Caudate nucleus (tissue), 63 donors: ENCODE measurements at places on chromosomes 16 and 17.

GRCh38 chr17:62121025-62121730, 56.1 kb upstream of the MED13 start:
- DNase-seq: no peak

- peak; percentile 34 for DNase-seq
These were observed 1.8 kb upstream of the HELZ start for GRCh38 chr17:67246653-67247415.

GRCh38 chr17:19733953-19734526, 14.1 kb downstream of the ALDH3A1 start:
- DNase-seq: no peak

GRCh38 chr17:36721560-36722120, 120.3 kb downstream of the MRM1 start:
- no peak for DNase-seq

DNA sequence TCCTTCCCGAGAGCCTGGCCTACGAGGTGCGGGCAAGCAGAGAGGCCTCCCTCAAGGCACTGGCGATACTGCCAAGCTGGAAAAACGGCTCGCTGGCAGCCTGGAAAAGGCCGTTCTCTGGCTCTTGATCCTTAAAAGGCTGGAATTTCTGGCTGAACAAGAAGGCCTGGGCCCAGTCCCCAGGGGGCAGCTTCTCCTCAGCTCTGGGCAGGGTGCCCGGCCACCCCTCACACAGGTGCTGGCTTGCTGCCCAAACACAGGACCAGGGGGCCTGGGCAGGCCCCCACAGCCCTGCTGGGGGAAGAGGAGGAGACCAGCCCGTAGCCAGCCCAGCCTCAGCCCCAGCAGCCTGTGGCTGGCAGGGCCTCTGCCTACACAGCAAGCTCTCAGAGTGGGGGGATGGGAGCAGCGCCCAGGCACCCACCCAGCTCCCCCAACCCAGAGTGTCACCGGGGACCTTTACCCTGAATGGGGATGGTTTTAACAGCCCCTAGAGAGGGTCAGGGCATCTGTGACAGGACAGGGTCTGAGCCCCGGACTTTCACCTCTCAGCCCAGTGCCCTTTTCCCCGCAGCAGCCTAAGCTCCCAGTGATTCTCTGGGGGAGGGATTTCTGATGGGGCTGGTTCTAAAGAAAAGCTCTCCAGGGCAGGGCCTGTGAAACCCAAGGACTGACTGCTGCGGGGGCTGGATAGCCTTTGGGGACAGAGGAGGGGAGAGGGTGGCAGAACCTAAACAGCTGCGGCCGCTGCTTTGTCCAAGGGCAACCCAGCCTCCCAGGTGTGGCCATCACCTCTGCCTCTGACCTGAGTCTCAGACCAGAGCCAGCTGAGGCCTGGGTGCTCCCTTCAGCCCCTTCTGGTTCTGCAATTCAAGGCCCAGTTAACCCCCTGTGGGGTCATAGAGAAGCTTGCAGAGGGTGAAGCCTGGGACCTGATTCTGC, 38.6 kb upstream of the TOB1 start:
- DNase-seq: peak; percentile 65

- DNase-seq: peak; percentile 43
These were observed at the start of gene SLC46A1 for GRCh38 chr17:28405632-28406472. Gene SLC46A1 (minus strand): TSS chr17:28406212. CDS start chr17:28406114, 98 bp downstream.

GRCh38 chr17:80208050-80208449, 12.1 kb downstream of the SGSH start:
- no peak for DNase-seq

DNA sequence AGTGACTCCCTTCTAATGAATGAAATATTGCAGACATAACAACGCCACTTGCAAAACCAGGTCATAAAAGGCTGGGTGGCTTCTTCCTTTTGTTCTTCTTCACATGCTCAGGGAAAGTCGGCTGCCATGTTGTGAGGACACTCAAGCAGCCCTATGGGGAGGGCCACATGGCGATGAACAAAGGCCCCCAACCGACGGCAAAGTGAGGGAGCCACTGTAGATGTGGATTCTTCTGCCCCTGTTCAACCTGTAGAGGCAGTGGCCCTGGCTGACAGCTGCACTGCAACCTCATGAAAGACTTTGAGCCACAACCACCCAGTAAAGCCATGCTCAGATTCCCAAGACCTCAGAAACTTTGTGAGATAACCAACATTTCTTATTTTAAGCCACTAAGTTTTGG, 203.5 kb upstream of the TNRC6C start:
- no peak for DNase-seq

DNA sequence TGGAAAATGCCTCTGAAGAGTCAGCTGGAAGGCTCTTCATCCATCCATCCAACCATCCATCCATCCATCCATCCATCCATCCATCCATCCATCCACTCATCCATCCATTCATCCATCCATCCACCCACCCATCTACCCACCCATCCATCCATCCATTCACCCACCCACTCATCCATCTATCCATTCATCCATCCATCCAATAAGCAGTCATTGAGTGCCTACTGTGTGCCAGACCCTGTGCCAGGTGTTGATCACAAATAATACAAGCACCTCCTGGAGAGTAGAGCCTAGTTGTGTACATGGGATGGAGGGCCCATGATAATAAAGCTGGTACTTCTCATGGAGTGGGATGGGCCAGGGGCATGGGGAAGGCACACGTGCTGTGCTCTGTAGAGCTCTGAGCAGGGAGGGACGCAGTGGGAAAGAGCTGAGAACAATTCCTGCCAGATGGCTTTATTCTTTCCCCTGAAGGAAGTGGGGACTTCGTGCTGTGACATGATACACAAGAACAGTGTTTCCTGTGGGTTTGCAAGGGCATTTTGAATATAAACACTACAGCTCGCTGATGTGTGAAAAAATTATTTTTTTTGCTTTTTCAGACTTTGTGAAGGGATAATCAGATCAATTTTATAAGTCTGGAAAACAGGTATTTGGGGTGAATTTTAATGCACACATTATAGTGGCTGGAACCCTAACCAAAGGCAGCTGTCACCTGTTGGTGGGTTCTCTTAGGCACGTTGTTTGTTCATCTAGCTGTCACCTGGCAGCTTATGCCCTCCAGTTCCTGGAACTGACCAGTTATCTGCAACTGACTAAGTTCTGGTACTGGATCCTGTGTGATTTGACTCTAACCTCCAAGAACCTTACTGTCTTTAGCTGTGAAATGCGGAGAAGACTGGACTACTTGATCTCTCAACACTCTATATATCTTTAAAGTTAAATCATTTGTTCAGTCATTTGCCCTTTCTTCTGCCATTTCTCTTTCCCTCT, 61.3 kb downstream of the PRKCB start:
- no peak for DNase-seq

DNA sequence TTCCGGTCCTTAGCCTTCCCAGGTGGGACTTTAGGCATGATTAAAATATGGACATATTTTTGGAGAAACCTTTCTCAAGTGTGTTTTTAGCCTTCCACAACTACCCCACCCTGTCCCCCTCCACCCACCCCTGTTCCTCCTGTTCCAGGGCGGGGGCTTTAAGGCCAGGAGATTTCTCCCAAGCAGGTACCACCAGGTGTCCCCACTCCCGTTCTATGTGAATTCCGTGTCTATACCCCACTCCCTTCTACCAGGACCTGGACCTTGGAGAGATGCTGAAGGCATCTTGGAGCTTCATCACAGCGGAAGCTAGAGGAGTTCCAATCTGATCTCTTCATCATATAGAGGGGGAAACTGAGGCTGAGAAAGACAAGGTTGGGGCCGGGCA, 9.7 kb downstream of the CA4 start:
- DNase-seq: no peak

DNA sequence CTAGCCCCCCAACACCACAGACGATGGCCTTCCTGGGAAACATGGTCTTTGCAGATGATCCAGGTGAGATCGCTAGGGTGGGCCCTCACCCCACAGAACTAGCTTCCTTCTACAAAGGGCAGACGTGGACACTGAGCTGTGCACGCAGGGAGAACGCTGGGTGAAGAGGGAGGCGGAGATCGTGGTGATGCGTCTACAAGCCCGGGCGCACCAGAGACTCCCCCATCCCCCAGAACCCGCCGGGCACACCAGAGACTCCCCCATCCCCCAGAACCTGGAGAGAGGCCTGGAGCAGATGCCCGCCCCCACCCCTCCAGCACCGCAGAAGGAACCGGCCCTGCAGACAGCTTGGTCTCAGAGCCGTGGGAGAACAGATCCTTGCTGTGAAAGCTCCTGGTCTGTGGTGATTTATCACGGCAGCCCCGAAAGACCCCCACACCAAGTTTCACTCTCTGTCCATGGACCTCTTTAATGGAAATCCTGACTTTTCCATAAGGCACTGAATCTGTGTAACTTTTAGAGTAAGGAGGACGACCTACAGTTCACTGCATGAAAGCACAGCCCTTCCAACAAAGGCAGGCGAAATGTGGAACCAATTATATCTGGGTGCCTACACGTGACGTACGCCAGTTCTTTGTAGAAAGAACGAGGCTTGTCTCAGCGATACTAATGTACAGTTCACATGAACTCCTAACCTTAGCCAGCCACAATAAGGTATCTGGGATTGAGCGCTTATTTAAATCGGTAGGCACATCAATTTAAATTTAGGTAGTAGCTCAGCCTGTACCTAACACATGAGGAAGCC, 88.5 kb downstream of the ANKRD11 start:
- no peak for DNase-seq

DNA sequence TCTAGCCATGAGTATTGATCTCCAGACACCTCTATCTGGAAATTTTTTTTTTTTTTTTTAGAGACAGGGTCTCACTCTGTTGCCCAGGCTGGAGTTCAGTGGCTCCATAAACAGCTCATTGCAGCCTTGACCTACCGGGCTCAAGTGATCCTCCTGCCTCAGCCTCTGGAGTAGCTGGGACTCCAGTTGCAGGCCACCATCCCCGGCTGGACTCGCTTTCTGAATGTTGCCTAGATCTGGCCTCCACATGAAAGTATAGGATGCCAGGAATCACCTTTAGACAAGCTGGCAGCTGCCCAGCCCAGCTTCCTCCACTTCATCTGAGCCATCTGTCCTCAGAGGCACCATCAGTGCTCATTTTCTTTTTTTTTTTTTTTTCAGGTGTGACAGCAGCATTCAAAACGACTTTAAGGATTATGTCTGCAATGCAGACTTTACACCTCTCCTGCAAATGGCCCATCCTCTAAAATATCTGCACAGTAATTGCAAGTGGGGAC, 6.4 kb upstream of the PRR14 start:
- no peak for DNase-seq

DNA sequence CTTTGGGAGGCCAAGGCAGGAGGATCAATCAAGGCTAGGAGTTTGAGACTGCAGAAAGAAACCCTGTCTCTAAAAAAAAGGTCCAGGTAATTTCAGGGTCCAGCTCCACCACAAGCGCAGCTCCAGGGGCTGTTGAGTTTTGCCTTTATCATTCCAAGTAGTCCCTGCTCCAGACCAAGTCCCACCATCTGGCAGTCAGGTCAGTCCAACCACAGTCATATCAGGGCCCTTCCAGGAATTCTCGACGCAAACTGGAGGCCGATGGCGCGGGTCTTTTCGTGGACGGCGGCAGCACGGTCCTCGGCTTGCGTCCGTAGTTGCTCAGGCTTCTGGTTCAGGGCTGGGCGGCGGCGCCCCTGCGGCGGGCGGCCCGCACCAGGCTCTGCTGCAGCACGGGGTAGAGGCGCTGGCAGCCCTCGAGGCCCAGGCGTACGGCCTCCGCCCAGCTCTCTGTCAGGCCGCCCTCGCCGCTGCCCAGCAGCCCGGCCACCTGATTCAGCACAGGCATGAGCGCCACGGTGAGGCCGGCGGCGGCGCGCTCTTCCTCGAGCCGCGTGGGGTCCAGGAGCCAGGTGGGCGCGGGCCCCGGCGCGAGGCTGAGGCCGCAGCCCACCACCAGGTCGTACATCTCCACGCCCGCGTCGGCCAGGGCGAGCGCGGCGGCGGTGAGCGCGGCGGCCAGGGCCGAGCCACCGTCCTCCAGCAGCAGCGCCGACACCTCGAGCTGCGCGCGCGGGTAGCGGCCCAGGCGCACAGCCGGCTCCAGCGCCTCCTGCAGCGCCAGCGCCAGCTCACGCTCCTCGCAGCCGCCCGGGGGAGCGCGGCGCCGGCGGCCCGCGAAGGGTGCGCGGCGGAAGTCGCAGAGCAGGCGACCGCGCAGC, 752 bp downstream of the EXOSC6 start:
- peak; percentile 37 for DNase-seq

- no peak for DNase-seq
These were observed 20.5 kb downstream of the PRKCB start for GRCh38 chr16:23856251-23856709.

DNA sequence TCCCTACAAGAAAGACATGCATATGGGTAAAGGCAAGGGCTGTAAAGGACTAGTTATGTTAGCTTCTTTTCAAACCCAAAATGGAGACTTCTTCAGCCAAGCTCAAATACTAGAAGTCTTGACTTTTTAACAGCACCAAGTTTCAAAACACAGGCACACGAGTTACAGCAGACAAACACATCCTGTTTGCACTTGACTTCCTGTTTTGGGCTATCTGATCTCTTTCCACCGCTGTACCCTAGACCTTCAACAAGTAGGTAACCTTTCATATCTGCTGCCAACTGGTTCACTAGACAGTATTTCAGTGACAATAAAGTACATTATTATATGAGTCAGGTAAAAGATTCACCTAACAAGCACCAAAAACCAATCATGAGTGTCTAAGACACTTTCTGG, 12.3 kb downstream of the RFFL start:
- DNase-seq: no peak

DNA sequence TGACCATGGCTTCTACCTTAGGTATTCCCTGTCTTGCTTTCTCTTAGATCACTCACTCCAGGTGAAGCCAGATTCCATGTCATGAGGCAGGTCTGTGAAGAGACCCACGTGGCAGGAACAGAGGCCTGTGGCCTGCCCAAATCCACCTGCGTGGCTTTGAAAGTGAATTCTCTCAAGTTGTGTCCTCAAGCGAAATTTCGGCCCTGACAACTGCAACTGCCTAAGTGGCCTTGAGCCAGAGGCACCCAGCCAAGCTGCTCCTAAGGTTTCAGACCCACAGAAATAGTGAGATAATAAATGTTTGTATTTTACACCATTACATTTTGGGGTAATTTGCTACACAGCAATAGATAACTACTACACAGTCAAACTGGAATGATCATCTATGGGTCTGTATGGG, 497.9 kb downstream of the XYLT1 start:
- no peak for DNase-seq

GRCh38 chr17:74134991-74135390, 68.5 kb upstream of the RPL38 start:
- no peak for DNase-seq

DNA sequence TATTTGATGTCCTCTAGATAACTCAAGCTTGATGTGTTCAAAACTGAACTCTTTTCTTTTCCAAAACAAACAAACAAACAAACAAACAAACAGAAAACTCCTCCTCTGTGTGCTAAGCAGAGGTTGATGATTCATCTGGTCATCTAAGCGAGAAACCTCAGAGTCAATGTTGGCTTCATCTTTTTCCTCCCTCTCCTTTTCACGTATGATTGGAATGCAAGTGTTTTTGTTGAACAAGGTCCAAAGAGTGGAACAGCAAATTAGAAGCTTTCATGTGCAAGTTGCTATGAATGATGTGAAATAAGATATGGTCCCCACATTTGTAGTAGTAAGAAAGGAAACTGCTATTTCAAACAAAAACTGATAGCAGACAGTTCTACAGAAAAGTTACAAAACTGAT, 52.5 kb downstream of the TBX4 start:
- DNase-seq: no peak

- DNase-seq: no peak
These were observed 21.3 kb downstream of the C16orf74 start for GRCh38 chr16:85729452-85730185.

- DNase-seq: no peak
These were observed 47.6 kb upstream of the MED9 start for GRCh38 chr17:17429222-17429621.

- DNase-seq: no peak
These were observed 123.9 kb downstream of the XYLT1 start for GRCh38 chr16:17346621-17347569.

- no peak for DNase-seq
These were observed 31.7 kb downstream of the TOM1L2 start for GRCh38 chr17:17940441-17940911.
